Smooth muscle cell of trachea (primary cell): ENCODE measurements at places on chromosomes 12 and 14. TPM values are rescaled to one million over a fixed set of nuclear protein-coding genes. Genes with fewer than 3 reads are reported as not detected.

Gene CFAP73
- not detected in 2 replicates for total RNA-seq

Gene OTOGL
- under 0.01 and 0.29 TPM in 2 replicates for total RNA-seq

Gene UBC
- total RNA-seq: 2,074 and 3,468 TPM in 2 replicates

Gene NAV3
- total RNA-seq: 41.2 and 48.0 TPM in 2 replicates

Gene PRKCH
- 6.5 and 7.9 TPM in 2 replicates for total RNA-seq

Gene PPP1R1A
- not detected in 2 replicates for total RNA-seq

Gene FZD10
- not detected in 2 replicates for total RNA-seq

Gene GALNT16
- 1.9 and 4.6 TPM in 2 replicates for total RNA-seq

Gene TGM1
- 0.83 and 1.5 TPM in 2 replicates for total RNA-seq

Gene KRT72
- not detected in 2 replicates for total RNA-seq

Gene HOXC12
- total RNA-seq: not detected in 2 replicates

Gene BICDL1
- total RNA-seq: under 0.01 TPM in 1 of 2 replicates, not detected in the other

Gene PAH
- not detected in 2 replicates for total RNA-seq

Gene RNF212B
- total RNA-seq: not detected in 2 replicates

Gene PIWIL1
- 0.17 TPM in 1 of 2 replicates, not detected in the other for total RNA-seq

Gene A2M
- total RNA-seq: 42.7 and 66.0 TPM in 2 replicates

Gene TMEM30B
- 6.3 and 6.4 TPM in 2 replicates for total RNA-seq

Gene IL26
- total RNA-seq: not detected in 2 replicates

Gene C12orf43
- 13.8 and 14.2 TPM in 2 replicates for total RNA-seq

Gene PLEK2
- 3.0 and 6.7 TPM in 2 replicates for total RNA-seq

Gene KRT83
- not detected in 2 replicates for total RNA-seq

Gene COCH
- total RNA-seq: 0.33 and 0.58 TPM in 2 replicates
